ENCODE measurements at places on chromosomes 7 and 10.

- no peak for DNase-seq
Measured at GRCh38 chr7:55552320-55553023, 19.8 kb downstream of the VOPP1 start.

DNA sequence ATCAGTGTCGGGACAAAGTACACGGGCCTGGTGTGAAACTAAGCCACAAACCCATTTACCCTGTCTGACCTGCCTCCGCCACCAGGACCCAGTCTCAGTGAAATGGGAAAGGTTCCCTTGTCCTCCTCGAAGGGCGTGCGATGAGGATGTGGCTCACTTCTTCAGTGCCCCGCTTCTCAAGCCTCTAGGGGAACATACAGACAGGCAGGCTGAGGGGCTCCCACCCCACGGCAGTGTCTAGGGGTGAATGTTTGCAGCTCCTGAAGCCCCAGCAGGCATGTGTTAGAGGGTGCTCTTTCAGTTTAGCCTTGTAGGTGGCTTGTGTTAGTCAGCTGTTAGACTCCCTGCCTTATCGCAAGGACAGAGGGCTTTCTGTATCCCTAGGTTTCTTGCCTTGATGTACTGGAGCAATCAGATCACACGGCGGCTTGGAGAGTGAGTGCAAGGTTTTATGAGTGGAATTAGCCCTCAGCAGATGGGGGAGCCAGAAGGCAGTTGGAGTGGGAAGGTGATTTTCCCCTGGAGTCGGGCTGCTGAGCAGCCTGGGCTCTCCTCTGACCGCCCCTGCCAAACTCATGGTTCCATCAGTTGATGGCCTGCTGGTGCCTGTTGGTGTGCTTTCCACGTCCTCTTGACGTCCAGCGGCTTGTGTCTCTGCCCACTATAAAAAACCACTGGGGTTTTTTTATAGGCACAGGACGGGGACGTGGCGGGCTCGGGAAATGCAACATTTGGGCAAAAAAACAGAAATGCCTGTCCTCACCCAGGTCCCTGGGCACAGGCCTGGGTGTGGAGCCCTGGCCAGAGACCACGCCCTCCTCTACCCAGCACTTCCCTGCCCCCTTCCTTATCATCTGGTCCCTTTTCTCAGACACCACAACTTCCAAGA is 759 bp downstream of the NUDT1 start:
- no peak for DNase-seq

DNA sequence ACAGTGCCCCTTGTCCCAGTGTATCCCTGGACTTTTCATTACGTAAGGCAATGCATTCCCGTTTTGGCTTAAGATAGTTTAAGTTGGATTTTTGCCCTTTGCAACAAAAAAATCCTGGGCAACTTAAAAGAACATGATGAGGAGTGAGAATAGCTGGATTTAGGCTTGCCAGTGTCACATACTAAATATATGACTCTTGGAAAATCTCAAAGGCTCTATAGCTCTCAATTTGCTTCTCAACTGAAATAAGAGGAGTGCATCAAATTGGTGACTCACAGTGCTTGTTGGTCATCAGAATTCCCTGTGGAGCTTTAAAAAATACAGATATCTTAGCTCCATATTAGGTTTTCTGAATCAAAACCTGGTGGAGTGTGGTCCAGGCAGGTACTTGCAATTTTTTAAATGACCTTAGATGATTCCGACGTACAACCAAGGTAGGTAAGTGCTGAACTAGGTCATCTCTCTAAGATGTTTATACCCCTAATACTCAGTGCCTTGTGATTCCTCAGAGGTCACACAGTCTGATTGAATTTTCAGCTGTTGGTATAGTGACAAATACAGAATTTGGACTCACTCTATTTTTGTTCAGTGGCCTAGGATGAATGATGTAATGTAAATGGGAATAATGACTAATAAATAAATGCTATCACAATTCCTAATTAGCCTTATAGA is 33.9 kb upstream of the ORC5 start:
- no peak for DNase-seq

GRCh38 chr10:24215603-24216002 is 6.7 kb downstream of the KIAA1217 start:
- DNase-seq, result no peak

DNA sequence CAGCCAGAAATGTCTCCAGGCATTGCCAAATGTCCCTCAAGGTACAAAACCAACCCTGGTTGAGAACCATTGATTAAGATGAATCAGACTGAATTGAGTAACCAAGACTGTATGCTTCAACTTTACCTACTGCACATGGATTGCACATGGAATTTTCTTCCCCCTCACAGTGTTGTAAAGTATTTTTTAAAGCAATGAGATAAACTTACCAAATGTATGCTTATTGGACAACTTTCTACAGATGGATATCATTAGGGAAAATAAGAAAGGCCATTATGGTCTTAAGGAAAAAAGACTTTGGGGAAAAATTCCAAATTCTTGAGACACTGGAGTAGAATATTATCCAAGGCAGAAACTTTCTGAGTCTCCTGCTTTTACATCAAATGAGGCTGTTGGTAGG is 20.9 kb upstream of the MTPN start:
- no peak for DNase-seq

- DNase-seq, result no peak
Measured at GRCh38 chr7:43363035-43363791, 219.7 kb upstream of the STK17A start.

DNA sequence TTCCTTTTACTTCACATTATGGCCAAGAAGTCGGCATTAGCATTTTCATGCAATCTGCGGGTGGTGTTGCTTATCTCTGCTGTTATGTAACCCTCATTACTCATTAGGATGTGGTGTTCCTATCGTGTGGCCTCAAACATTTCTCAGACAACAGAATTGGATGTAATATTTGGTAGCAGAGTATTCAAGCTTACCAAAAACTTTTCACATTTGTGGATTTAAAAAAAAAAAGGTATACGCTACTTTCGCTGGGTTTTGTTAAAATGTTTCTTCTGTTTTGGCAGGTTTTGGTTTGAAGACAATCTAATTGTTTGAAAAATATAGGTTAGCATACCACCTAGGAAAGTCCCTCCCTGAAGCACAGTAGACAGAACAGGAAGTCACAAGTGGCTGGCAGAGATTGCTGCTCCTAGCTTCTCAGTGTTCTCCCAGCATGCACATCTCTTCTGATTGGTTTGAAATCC is 128.8 kb downstream of the GATA3 start:
- peak; percentile 11 for DNase-seq

GRCh38 chr7:33044986-33045385 is 17.6 kb downstream of the NT5C3A start:
- no peak for DNase-seq

DNA sequence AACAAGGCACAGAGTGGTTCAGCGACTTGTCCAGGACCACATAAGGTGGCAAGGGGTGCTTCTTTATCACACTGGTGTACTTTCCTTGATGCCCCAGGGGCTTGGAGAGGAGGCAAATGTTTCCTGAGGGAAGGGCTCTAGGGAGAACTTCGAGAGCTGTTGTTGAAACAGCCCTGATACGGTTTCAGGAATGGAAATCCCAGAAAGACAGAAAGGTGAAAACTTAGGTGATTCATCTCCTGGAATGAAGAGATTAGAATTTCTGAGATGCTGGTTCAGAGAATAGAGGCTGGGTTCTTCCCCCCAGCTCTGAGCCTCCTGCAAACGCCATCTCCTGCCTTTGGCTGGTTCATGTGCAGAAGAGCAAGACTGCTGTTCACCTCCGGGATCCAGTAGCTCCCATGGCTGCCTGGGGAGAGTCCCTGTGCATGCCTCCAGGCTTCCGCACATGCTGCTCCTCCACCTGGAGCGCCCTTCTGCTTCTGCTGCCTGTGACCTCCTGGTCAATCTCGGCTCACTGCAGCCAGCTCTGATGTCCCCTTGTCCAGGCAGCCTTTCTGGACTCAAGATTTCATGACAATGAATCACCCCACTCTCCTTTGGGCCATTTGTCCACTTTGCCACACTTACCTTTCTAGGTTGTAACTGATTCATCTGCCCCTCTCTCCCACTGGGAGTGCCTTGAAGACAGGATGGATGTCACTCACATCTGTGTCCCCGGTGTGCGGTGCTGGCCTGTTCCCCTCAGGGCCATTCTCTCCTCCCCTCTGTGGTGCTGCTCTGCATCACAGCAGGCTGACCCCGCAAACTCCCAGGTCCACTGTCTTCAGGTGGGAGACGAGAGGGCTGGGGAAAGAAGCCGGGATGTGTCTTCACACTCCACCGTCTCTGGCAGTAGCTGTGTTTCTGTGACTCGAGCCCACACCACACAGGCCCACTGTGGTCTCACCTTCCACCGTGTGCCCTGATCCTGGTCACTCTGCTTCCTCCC is 3.6 kb upstream of the CDH23 start:
- no peak for DNase-seq

- DNase-seq, result no peak
Measured at GRCh38 chr10:45403151-45403550, 29.1 kb downstream of the ALOX5 start.

DNA sequence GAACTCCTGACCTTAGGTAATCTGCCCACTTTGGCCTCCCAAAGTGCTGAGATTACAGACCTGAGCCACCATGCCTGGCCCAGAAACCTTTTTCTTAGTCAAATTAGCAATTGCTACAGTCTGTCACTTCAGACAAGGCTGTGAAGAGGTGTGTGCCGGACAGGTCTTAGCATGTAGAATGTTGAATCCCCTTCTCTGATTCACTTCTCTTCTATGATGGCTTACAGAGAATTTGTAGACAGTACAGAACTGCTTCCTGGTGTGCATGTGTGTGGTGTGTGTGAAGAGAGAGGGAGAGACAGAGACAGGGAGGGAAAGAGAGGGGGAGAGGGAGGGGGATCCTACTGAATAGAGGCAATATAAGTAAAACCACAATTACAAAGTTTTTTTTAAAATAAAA is 150.4 kb downstream of the PARD3 start:
- no peak for DNase-seq

DNA sequence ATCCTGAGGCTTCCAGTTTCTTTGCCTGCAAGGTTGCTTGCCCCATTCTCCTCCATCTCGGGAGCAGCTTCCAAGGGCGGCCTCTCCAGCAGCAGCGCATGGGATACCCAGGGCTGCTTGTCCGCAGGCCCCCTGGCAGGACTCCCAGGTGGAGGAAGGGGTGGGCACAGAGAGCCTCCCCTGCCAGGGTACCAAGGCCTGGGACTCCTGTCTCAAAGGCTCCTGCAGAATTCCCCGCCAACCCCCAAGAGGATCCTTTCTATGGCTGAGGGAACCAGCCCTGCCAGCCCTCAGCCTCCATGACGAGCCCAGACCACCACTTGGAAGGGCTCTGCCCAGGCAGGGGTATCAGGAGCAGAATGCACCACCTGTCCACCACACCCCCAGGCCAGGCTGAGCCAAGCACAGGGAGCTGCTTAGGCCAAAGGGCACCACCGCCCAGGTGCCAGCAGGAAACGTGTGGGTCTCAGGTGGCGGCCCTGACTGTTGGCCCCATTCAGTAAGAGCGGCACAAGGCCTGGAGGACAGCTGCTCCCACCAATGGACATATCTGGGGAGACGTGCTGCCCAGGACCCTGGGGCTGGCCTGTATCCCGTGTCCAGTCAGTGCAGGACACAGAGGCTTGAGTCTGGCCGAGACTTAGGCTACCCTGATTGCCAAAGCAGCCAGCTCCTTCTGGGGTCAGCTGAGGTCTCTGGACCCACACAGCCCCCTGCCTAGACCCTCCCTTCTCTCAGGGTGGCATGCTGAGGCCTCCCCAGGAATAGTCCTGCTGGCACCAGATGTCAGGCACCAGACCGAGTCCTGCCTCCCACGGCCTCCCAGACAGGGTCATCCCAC is 33.8 kb upstream of the INPP5A start:
- DNase-seq, result no peak

DNA sequence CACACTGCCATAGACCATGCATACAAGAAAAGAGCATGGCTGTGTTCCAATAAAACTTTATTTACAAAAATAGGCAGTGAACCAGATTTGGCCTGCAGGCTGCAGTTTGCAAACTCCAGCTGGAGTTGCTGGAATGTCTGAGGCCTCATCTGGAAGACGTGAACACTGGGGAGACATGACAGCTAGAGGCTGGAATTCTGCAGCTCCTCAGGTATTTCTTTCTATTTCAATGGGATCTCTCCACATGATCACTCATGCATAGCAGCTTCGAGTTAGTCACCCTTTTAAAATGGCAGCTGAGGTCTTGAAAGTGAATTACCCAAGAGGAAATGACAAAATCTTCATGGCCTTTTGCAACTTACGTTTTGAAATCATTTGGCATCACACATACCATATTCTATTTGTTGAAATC is 52.6 kb upstream of the BET1 start:
- DNase-seq, result no peak

GRCh38 chr10:124315591-124316270 is 103.0 kb downstream of the OAT start:
- DNase-seq, result no peak

DNA sequence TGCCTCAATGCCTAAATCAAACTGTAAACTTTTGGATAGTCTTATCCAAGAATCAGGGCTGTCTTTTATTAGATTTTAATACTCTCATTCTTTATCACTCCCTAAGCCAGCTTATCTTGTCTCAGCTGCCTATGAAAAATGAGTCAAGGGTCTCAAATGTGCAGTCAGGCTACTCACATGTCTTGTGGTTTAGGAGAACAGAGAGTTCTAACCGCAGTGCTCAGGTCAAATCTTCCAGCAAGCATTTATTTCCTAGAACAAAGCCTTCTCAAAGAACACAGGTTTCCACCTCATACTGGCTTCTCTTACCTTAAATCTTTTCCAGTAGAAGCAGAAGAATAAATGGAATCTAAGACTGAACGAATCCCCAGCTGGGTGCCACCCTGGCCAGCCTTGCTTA is 23.5 kb downstream of the HTR5A start:
- no peak for DNase-seq

DNA sequence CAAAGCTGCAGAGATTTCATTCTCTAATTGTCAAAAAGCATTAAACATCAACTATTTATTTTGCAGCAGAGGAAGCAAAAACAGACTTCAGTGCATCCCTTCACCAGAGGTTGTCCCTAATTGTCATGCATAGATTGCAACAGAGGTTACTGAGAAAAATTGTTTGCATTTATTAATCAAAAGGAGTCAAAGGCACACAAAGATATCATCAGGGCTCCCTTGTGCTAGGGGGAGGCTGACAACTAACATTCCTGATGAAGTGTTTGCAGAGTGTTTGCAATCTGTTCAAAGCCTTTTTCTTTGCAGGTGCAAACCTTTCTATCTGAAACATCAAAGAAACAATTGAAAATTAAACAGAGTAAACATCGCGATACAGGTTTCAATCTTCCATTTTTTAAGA is 227.5 kb downstream of the TEX36 start:
- no peak for DNase-seq

GRCh38 chr7:18607025-18607424 is 111.5 kb downstream of the HDAC9 start:
- DNase-seq, result no peak

GRCh38 chr10:17836942-17837341 is 27.8 kb downstream of the MRC1 start:
- DNase-seq, result no peak

- no peak for DNase-seq
Measured at GRCh38 chr10:86017841-86018734, 348.5 kb downstream of the GRID1 start.

- no peak for DNase-seq
Measured at GRCh38 chr7:36289833-36290661, 99.6 kb upstream of the ANLN start.

DNA sequence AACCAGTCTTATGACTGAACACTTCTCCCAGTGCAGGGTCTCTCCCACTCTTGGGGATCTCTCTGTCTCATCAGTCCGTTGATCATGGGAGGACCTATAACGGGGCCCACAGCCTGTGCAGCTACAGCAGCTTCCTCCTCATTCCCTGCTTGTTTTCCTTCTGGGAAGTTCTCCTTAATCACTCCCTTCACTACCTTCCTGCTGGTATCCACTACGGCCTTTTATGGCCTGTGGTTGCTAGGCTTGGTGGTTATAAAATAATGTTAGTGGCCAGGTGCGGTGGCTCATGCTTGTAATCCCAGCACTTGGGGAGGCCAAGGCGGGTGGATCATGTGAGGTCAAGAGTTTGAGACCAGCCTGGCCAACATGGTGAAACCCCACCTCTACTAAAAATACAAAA is 3.5 kb upstream of the ZNF282 start:
- DNase-seq, result no peak

All from activated CD4-positive, alpha-beta T cell treated with anti-CD3 and anti-CD28 coated beads, Interleukin-2, amount 50 U/mL, for 24 hours (primary cell).